ENCODE measurements at places on chromosomes 6 and 20.

DNA sequence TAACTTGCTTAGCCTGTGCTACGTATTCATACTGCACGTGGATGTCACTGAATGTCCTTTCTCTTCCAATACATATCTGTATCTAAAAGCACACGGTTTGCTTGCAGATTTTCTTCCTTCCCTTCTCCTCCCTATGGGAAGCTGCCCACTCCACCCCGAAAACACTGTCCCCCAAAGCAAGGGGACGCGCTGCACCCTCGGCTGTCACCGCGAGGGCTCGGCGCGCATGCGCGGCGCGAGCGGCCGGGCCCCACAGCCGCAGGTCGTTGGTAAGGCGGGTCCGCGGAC is 659 bp downstream of the TMX4 start:
- peak; percentile 76 for DNase-seq

GRCh38 chr6:119148098-119148824 is 69.8 kb upstream of the FAM184A start:
- no peak for DNase-seq

GRCh38 chr6:85124472-85125354 is 325.2 kb upstream of the NT5E start:
- DNase-seq: no peak

- DNase-seq: no peak
These were observed 147.7 kb upstream of the RPS6KA2 start for GRCh38 chr6:166774770-166775169.

GRCh38 chr6:163564534-163564933 is 150.0 kb downstream of the QKI start:
- DNase-seq: no peak

DNA sequence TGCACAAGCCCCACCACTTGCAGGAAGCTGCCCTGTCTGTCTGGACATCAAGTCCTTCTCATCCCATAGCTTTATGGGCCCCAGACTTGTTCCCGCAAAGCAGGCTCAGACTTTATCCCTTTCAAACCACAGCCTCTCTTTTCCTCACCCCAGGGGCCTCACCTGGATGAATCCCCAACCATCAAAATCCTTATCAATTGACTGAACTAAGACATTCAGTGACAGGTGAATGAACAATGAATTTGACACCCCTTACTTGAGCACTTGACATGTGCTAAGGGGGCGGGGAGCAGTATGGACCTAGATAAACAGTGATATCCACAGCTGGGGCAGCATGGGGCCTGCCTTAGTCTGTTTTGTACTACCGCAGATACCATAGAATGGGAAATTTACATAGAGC is 5.0 kb downstream of the RAB44 start:
- no peak for DNase-seq

All from naive B cell (primary cell).